Inflammatory macrophage treated with lipopolysaccharide for 4 hours (primary cell): ENCODE measurements at places on chromosomes 3 and 15.

DNA sequence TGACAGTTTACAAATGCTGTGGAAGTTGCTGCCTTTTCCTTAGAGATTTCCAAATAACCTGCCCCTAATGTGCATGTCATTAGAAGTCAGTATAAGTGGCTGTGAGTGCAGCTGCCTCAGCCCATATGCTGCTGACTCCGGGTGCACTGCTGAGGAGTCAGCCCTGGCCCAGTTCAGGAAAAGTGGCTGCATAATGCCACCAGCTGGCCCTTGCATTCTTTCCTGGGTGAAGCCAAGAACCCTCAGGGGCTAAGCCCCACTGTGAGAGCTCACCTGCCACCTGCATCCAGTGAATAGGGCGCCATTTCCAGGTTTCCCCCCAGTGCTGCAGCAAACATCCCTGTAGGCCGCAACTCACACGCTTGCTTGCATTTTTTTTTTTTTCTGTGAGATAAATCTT is 139.9 kb downstream of the TJP1 start:
- no peak for DNase-seq

GRCh38 chr3:98232489-98232888 is 31.6 kb upstream of the OR5H6 start:
- DNase-seq, result no peak

DNA sequence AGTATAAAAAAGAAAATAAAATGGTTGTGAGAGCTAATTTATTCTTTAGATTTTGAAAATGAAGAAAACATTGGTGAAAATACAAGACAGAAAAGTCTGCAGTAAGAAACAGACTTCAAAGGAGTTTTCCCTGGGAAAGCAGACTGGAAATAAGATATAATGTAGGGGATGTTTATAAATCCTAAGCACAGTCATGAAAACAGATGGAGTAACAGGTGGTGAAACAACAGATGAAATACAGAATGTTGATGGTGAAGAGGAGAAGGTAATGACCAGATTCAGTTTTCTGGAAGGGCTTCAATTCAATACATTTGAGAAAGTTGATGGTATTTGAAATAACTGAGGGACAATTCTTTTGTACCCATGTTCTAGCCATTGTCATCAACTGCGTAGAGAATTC is 353.9 kb downstream of the CHL1 start:
- no peak for DNase-seq

GRCh38 chr15:52661909-52662308 is 17.3 kb downstream of the ATOSA start:
- no peak for DNase-seq

DNA sequence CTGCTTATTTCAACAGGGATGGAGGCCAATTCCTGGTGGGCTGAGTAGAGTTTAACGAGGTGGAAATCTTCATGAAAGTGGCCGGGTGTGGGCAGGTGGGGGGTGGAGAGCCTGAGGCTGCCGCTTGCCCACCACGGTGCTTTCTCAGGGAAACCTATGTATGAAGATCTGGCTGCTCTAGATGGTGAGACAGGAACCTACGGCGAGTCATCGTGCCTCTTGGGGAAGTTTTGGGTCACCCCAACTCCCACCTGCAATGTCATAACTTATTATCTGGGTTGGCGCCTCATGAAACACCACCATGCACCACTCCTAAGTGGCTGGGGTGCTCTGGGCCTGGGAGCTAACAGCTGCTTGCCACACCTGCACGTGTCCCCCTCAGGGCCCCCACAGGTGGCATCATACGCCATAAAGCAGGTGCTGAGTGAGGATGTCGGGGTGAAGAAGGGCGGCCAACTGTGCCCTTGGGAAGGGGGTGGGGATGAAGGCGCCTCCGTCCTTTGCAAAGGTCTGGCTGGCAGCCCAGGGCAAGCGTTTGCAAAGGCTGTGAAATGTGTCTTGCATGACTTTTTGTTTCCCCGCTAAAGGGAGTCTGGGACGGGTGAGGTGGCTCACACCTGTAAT is 27.9 kb upstream of the SNRPA1 start:
- DNase-seq, result no peak

DNA sequence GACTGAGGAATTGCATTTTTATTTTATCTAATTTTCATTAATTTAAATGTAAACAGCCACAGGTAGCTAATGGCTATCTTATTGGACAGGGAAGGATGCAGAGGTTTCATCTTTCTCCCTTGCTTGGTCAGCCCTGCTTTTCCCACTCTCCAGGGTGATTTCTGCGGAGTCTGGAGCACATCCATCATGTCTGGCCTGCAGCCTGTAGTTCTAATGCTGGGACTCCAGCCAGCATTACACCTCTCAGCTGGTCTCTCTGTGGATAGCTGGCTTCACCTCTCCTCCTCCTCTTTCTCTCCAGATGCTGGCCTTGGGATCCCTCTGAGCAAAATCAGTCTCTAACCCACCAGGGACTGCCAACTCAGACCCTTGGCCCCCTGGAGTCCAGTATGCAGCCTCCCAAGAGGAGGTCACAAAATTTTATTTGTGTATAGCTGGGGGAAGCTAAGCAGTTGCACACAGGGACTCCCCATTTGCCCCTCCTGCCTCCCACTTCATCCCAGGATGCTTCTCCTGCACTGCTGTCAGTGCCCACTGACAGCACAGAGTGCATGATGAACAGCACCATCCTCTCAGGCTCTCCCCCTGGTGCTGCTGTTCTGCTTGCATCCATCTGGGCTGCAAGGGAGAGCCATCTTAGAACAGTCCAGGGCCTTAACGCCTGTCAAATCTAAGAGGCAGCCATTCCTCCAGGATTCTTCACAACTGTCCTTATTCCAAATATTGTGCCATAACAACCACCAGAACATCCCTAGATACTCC is 1.7 kb downstream of the BFSP2 start:
- no peak for DNase-seq

- no peak for DNase-seq
Observed at GRCh38 chr3:70889162-70890019, 577.0 kb upstream of the MDFIC2 start.

GRCh38 chr3:40985195-40985594 is 214.1 kb upstream of the CTNNB1 start:
- DNase-seq, result no peak

DNA sequence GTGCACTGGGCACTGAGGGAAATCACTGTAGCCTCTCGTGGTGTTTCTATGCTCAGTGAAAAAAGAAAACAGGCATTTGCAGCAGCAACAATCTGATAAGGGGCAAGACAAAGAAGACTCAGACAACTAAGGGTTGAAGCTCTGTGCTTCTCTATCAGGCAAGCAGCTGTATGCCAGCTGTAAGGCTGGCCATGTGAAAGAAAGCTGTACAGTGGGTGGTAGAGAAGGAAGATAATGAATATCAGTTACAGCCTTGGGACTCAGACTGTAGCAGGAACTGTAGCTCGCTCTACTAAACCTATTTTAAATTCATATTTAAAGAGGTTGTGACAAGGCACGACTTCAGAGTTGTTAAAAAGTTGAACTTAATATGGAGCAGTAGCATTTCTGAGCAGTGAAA is 76.3 kb downstream of the VGLL3 start:
- DNase-seq, result no peak

- DNase-seq, result peak; percentile 71
Observed at GRCh38 chr3:122299872-122300460, 25.1 kb upstream of the CSTA start.

DNA sequence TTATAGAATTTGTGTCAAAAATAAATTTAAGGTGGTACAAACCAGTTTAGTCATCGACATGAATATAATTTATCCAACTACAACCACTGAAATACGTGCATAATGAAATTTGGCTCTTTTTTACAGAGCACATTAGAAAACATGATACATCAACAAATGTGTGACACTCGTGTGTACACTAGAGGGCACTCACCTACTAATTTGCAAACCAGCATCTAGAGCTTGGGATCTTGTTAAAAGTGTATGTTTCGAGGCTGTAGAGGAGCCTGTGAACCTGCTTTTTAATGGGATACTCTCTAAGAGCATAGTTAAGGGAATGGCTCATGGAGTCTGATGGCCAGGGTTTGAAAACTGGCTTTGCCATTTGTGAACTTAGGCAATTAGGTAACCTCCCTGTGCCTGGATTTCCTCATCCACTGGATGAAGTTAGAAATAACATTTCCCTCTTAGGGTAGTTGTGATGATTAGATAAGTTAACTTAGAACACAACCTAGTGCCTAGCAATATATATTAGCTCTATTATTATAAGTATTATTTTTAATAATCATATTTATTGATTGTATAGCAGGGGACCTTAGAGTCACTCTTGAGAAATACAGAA is 8.8 kb upstream of the CPOX start:
- peak; percentile 67 for DNase-seq

DNA sequence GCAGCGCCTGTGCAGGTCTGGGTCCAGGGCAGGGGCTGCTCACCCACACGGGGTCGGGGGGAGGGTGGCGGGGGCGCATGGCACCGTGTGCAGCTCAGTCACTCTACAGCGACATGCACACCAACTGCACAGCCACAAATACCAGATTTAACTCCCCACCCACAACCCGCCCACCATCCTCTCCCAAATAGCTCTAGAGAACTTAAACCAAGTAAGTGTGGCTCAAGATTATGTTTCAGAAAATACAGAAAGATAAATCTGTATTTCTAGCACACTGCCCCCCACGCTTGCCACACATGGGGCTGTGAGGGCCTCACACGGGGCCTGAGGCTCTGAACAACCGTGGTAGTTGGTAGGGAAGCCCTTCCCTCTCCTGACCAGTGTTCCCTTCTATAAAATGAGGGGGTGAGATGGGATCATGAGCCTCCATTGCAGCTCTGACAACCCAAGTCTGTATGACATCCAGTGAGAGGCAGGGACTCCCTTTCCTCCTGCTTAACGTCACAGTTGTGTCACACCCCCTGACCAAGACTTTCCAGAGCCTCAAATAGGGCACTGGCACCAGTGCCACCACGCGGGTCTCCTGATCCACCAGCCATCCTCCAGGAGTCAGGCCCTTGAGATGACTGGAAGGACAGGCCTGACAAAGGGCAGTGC is 23.1 kb downstream of the POC1A start:
- peak; percentile 12 for DNase-seq

- DNase-seq, result peak; percentile 38
Observed at GRCh38 chr15:100849021-100849854, 30.4 kb upstream of the ALDH1A3 start.

- DNase-seq, result no peak
Observed at GRCh38 chr15:89578146-89578545, 2.9 kb downstream of the TICRR start.

GRCh38 chr15:40762919-40763800 is 708 bp upstream of the GCHFR start:
- DNase-seq, result peak; percentile 27

DNA sequence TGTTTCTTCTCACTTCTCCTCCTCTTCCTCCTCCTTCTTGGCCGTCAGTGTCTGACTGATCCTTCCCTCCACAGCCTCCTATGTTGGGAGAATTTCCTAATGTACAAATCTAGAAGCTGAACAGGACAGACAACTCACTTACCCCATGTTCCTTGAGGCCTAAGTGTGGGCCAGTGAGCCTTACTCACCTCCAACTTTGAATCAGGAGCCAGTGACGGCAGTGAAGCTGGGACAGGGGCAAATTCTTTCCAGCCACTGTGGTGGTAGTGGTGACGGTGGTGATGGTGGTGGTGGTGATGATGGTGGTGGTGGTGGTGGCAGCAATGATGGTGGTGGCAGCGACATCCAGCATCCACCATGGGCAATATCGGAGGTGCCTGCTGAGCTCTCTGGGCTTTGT is 166.3 kb downstream of the FAM43A start:
- no peak for DNase-seq

DNA sequence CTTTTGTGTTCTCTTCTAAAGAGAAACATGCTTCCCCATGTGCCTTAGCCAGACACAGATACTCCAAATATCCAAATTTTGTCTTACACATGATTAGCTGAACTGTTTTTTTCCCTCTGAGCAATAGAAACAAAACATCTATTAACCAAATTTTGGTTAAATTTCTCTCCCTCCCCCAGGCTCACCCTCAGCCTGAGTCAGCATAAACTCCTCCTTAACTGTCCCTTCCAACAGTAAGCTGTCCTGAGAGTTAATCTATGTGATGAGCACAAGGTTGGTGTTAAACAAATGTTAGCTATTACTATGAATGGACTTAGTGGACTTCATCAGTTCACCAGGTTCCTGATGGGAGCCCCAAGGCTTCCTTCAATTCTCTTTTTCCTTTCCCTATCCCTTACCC is 108.5 kb downstream of the RSL24D1 start:
- no peak for DNase-seq

- DNase-seq, result no peak
Observed at GRCh38 chr3:84194029-84194428, 764.8 kb upstream of the CADM2 start.

DNA sequence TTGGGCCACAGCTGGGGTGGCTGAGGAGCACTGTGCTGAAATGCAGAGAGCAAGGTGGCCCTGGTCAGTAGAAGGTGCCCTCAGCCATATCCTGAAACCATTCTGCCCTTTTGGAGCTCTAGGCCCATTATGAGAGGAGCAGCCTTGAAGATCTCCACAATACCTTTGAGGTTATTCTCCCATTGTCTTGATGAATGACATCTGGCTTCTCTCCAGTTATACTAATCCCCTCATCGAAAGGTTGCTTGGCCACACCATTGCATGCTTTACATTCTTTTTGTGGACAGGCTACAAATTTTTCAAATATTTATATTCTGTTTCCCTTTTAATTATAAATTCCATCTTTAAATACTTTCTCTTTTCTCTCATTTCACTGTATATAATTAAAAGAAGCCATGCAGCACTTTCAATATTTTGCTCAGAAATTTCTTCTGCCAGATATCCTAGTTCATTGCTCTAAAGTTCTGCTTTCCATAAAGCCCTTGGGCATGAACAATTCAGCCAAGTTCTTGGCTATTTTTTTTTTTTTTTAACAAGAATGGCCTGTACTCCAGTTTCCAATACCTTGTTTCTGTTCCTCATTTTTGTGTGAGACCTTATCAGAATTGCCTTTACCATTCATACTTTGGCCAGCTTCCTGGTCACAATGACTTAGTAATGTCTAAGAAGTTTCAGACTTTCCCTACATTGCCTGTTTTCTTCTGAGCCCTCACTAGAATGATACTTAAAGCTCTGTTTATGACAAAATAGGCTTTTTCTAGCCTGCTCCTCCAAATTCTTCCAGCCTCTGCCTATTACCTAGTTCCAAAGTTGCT is 138.9 kb upstream of the SGO1 start:
- DNase-seq, result peak; percentile 47

GRCh38 chr3:124926426-124927101 is 8.0 kb downstream of the MUC13 start:
- DNase-seq, result peak; percentile 65

GRCh38 chr15:55170361-55170760 is 26.4 kb downstream of the RSL24D1 start:
- no peak for DNase-seq

GRCh38 chr3:52770496-52771333 is at the start of gene NEK4:
Gene NEK4 (minus strand): TSS chr3:52770940. CDS start chr3:52770746, 194 bp downstream.
- peak; percentile 96 for DNase-seq

GRCh38 chr15:59420108-59420507 is 17.9 kb upstream of the FAM81A start:
- DNase-seq, result peak; percentile 29

- peak; percentile 17 for DNase-seq
Observed at GRCh38 chr15:55681631-55682030, 61.3 kb downstream of the PRTG start.

- no peak for DNase-seq
Observed at GRCh38 chr15:67094001-67094826, 28.8 kb downstream of the SMAD3 start.

- no peak for DNase-seq
Observed at GRCh38 chr3:28502397-28502937, 153.8 kb upstream of the AZI2 start.

GRCh38 chr3:105293441-105293840 is 73.3 kb upstream of the ALCAM start:
- DNase-seq, result no peak

GRCh38 chr3:30290479-30290878 is 315.9 kb upstream of the TGFBR2 start:
- no peak for DNase-seq

- DNase-seq, result no peak
Observed at GRCh38 chr3:138449490-138449889, 15.1 kb downstream of the ESYT3 start.
